ENCODE measurements at places on chromosomes 7 and 10.

DNA sequence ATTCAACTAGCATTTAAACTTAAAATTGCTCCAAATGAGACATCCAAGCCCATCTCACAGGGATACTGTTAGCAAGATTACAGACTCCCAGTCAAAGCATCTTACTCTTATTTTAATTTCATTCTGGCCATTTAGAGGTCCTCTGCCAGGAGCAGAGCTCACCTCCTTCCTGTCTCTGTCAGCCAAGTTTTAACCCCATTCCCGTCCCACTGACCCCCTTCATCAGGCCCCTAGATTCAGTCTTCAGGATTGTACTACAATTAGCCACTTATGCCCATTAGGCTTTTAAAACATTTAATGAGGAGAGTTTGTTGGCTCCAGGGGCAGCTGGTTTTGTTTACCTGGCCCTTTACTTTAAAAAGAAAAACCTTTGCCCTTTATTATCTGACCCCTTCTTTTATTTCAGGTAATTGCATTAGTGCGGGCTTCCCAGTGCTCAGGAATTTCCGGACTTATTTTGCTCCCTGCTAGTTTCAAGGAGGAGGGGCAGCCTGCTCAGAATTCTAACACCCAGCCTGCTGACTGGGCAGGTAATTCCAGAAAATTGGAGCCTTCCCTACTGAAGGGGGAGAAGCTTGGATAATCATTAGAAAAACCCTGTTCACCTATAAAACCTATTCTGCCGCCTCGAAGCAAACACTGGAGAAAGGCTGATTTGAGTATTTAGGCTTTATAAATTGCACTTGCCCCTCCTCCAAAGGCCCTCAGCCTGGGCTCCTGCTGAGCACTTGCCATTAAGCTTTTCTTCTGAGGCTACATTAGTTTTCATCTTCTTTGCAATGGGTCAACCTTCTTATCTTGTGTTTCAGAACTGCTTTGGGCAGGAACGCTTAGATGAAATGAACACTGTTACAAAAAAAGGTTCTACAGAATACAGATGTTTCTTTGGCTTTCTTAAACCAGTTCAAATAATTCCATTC, 200.5 kb upstream of the HPS1 start:
- DNase-seq, result no peak

DNA sequence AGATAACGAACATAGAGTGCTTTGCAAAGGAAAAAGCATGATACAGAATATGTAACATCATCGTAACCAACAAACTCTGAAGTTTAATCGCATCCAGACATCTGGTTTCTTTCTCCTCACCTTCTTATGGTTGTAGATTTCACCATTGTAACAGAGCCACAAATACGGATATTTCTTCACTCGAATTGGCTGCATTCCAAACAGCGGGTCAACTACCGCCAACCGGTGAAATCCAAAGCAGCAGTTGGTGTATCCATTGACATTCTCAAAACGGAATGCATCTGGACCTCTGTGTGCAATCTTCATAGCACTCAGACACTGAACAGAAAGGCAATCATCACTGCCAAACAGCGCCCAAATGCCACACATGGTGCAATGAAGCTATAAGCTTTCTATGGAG, 3.4 kb downstream of the ASNS start:
- no peak for DNase-seq

GRCh38 chr7:28550580-28551186, 138.4 kb downstream of the CREB5 start:
- no peak for DNase-seq

- DNase-seq, result no peak
These were observed 54.1 kb upstream of the TNS3 start for GRCh38 chr7:47636081-47636432.
